NCI-H146 (cell line): ENCODE measurements at places on chromosomes 4 and X.

GRCh38 chrX:19370061-19370460 lies 26.3 kb downstream of the PDHA1 start:
- no peak for DNase-seq

DNA sequence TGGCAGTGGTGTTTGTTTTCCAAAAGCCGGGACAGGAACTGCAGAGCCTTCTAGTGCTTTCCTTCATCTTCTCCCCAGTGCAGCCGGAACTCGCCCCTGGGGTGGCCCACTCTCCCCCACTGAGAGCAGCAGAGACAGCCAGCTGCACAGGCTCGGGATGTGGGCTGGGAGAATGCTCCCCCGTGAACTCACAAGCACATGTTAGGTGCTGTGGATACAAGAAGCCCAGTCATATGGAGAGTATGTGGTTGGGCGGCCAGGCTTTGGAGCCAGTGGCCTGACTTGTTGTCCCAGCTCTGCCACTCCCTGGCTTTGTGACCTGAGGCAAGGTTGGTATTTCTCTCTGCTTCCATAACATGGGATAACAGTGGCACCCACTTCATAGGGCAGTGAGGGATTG lies 9.4 kb upstream of the KIAA0232 start:
- DNase-seq, result peak; percentile 31

DNA sequence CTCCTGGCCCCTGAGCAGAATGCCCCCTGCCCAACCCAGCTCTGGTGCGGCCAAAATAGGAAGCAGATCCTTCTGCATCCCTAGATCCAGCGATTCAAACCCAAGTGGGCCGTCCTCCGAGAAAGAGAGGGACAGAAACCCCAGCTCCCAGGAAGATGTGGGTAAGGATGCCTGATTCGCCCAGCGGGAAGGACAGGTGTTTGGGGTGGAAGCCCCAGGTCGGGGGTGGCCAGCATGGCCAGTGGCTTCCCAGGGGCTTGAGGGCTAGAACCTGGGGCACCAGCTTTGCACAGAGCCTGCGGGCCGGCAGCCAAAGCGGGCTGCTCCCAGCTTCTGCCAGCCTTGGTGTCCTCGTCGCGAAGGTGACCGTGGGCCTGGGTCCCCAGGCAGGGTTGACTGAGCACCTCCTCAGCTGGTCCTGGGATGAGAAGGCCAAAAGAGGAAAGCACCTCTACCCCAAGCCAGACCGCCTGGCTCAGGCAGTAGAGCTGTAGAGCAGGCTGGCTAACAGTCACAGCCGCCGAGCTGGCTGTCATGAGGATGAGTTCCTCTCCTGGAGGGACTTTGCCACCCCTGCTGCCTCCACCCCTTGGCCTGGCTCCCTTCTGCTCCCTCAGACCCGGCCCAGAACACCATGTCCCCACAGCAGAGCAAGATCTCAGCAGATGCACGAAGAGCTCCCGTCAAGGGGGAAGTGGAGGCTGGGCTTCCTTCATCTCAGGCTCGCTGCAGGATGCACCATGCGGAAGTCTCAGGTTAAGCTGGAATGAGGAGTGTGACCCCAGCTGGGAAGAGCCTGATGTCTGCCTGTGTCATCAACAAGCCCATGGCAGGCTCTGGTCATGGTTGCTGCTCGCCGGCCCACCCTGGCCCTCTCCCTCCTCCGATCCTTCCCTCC lies 59.9 kb downstream of the CPZ start:
- DNase-seq, result no peak

- DNase-seq, result no peak
Observed at GRCh38 chr4:47368211-47368610, 95.3 kb downstream of the COMMD8 start.

DNA sequence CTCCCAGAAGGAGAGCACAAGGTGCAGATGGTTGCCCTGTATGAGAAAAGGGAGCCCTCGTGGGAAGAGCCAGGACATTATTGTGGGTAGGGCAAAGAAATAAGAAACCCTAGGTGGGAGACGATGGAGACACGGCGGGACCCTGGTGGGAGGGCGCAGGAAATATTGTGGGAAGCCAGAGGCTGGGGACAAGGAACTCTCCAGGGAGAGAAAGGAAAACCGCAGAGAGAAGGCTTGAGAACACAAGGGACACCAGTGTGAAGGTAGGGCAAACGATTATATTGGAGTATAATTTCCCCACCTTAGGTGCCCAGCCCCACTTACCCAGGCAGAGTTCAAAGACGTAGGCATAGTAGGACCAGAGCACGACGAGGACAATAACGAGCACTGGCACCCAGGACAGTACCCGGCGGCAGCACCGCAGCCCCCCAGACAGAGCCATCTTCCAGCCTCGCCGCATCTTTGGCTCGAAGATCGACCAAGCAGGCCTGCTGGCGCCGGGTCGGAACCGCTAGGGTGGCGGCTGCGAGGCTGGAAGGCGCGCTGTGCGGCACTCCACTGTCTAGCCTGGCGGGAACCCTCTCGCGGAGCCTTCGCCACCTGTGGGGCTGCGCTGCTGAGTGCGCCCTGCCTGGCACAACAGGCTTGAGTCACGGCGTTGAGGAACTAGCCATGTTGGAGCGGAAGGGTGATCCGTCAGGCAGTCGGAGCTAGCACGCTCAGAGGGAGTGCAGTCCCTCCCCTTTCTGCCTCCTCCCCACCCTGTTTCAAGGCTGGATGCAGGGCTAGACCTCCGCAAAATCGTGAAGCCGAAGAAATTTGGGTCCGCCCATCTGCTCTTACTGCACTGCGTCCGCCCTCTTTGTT lies at the start of gene ZDHHC15:
Gene ZDHHC15, minus strand, starts transcription at position 473 of the 867 bp plus-strand sequence. Its CDS starts 13 bp downstream, at position 460.
- DNase-seq, result no peak

DNA sequence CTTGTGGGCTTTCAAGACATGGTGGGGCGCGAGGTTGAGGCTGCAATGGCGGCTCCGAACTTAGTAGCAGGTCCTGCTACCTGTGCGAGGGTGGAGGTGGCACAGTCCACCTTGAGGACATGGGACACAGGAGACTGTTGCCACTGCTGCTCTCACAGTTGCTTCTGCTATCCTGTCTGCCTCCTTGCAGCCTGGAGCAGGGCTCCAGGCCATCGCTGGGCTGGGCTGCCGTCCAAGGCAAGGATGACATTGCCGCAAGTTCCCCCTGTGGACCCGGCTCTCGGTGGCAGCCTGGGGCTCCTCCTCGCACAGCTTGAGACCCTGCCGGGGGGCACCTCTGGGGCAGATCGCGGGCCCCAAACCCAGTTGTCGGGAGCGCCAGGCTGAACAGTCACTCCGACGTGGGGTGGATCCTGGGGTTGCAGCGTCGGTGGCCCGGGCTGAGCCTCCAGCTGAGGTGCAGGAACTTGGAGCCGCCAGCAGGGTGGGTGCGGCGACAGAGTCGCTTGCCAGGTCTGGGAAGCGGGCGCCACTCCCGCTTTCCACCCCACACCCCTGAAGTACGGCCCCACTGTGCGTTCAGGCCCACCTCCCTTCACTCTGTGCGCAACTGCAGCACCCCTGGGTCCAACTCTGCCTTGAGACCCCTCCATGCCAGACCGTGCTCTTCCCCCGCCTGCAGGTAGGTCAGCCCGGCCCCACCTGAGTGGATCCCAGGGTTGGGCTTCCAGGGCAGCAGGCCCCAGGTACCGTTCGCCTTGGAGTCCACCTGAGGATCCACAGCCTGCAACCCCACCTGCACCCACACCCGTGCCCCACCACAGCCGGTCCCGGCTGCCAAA lies 192.7 kb upstream of the NUDT6 start:
- DNase-seq, result no peak

- no peak for DNase-seq
Observed at GRCh38 chrX:7446815-7447214, 298.9 kb upstream of the PUDP start.

DNA sequence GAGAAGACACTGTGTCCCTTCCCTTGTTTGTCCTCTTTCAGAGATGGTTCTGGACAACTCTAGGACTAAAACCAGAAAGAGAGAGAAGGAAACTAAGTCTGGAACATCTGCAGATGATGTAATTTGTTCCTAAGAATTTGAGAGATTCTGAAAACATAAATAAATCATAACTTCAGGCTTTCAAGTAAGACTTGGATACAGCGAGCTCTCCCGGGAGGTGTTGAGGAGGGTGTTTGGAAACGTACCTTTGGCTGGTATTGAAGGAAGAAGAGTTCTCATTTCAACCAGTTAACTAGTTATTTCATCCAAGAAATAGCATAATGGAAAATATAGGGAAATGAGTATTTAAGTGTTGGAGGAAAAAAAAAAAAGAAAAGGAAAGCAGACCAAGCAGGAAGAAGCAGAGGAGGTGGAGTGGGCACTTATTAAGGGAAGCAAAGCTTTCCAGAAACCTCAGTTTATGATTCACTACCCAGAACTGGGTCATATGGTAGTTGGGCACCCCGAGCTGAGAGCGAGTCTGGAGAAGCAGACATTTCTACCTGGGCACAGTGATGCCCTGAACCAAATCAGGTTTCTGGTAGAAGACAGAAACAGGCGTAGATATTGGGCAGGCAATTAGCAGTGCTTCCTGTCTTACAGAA lies 26.9 kb downstream of the CCNG2 start:
- no peak for DNase-seq

GRCh38 chr4:36587909-36588472 lies 306.6 kb downstream of the DTHD1 start:
- no peak for DNase-seq

DNA sequence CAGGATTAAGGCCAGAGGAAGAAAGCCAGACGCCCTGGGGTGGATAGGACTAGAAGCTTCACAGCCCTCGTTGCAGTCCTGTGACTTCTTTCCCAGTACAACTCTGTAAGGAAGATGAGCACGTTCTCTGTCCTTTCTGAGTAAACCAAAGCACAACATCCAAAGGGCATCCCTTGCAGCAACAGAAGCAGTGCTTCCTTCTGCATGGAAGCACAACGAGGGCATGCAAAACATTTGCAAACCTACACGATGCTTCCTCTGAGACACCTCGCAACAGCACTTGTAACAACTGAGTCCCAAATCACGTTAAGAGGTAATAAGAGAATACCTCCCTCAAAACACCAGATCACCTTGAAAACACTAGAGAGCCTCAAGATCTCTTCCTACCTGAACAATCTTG lies 335.7 kb upstream of the RASGEF1B start:
- peak; percentile 32 for DNase-seq

DNA sequence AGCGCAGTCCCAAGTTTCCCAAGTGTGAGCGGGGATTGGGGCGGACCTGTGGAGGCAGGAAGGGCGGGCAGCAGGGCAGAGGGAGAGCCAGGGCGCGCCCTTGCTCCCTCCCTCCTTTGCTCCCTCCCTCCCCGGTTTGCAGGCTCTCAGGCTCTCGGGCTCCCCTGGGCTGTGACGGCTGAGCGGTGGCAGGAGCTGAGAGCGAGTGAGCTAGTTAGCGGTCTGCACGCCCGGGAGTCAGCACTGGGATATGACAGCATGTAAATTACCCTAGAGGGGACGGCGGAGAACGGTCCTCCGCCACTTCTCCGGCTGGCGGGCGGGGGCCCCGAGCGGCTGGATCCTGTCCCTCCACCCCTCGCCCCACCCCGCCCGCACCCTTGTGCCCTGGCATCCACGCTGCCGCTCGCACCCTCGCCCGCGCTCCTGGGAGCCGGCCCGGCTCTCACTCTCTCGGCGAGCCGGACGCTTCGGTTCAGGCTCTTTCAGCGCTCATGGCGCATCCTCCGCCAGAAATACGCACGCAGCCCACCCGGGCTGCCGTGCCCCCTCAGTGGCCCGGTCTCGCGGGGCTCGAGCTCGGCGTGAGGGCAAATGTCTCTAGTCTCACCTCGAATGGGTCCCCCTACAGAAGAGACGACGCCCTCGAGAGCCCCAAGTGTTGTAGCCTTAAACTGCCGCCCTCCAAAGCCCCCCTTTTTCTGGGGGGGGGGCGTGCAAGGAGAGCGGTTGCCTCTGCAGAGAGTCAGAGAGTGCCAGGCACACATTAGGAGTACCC lies at the start of gene TSC22D3:
Gene TSC22D3, minus strand, starts transcription at position 54 of the 778 bp plus-strand sequence. CDS start 368 bp downstream, outside the sequence.
- peak; percentile 22 for DNase-seq

DNA sequence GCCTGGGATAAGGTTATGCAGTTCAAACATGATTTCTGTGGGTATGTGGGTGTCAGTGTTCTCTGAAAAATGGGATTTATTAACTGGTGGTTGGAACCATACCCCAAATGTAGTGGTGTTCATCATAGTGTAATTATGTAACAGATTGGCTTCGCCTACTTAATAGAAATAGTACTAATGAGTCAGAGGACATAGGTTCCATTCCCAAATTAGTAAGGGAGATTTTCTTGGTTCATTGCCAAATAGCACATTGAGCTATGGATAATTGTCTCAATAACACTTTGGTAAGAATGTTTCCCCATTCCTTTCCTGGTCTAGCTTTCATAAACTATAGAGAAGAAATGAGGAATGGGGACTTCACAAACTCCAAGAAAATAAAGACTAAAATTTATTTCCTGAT lies 20.5 kb upstream of the CYBB start:
- DNase-seq, result no peak

GRCh38 chrX:43559644-43560043 lies 96.5 kb upstream of the MAOA start:
- DNase-seq, result no peak

DNA sequence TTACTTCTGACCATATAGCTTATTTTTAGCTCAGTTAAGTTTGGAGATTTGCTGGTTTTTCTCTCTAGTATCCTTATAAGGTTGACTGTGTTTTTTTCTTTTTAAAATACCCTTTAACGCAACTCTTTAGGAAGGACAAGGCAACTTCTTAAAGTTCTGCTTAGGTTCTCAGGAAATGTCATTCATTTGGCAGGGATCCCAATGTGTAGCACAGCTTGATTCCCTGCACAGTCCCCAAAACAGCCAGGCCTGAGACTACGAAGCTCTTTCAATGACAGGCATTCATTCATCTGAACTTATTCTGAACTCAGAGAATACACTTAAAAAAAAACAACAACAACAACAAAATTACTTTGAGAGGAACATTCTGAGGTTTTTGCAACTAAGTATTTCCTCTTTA lies 1765.8 kb downstream of the PCDH7 start:
- no peak for DNase-seq

GRCh38 chrX:152155766-152156310 lies 17.5 kb upstream of the MAGEA10 start:
- DNase-seq, result no peak

- no peak for DNase-seq
Observed at GRCh38 chr4:184792950-184793555, 32.7 kb downstream of the ACSL1 start.

DNA sequence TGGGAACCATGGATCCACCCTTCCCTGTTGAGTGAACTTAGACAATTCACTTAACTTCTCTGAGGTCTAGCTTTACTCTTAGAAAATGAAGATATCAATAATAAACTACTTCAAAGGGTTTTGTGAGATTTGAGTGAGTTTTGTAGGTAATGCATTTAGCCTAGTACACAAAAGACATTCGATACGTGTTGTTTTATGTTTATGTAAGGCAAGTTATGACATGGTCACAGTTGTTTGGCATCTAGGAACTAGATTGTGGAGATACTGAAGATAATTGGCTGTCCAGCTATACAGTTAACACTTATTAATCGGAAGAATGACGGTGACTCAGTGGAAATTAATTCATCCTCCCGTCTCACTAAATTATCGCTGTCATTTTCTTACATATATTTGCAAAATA lies 1781.1 kb upstream of the TENM3 start:
- no peak for DNase-seq
